ENCODE measurements at places on chromosomes 3 and 15.

- no peak for DNase-seq
Measured at GRCh38 chr3:42184651-42185443, 81.1 kb downstream of the CCK start.

- no peak for DNase-seq
Measured at GRCh38 chr3:138103466-138103865, 11.9 kb downstream of the DZIP1L start.

DNA sequence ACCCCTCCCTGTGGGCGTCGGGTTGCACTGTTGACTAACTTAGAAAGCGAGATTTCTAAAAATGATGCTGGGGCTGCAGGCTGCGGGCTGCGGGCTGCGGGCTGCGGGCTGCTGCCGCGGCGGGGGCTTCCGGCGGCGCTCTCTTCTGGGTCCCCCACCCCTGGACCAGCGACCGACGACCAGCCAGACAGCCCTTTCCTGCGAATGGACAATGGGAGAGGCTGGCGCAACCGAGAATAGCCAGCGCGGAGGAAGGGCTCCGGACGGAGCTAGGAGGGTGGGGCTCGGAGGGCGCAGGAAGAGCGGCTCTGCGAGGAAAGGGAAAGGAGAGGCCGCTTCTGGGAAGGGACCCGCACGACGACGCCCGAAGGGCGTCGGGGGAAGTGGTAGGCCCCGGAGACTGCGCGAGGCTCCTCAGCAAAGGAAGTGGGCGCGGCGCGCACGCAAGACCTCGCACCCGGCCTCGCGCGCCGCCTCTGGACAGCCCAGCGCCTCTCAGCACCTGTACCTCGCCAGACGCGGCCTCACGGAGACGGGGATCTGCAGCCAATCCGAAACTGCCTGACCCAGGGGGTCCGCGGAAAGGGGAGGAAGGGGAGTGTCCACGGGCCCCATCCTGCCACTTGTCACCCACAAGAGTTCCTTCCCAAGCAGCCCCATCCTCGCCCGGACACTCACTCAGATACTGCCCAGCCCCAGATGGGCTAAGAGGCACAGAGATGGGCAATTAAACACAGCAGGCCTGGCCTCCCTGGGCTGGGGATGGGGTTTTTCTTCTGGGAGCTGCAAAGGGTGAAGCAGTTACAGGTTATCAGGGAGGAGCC lies 70.7 kb downstream of the SLC12A8 start:
- peak; percentile 56 for DNase-seq

- peak; percentile 7 for DNase-seq
Measured at GRCh38 chr15:52658955-52659354, 20.2 kb downstream of the ATOSA start.

DNA sequence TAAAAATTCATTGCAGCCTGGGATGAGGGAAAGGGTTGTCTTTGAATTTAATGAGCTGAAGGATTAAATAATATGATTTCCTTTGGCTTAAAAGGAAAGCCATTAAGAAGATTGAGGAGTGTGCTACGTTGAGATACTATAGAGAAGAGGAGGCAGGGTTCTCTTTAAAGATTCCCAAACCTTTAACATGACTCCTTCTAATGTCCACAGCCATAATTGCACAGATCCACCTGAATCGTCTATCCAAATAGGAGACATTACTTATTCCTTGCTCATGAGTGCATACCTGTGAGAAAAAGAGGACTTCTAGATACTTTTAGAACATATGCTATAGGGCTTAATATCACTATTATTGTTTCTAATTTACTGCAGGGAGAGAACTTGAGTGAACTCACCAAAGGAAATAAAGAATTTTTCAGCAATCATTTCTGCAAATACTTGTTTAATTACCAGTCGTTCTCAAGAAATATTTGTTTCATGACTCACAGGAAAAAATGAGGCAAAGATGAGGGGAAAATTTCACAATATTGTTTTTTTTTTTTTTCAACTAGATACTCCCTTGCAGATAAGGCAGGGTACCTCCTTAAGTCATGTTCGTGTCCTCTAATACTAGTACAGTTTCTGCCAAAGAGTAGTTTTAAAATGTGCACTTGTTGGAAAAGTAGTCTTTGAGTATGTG lies 8.9 kb upstream of the SUCNR1 start:
- no peak for DNase-seq

- no peak for DNase-seq
Measured at GRCh38 chr3:27556887-27557286, 72.7 kb upstream of the SLC4A7 start.

DNA sequence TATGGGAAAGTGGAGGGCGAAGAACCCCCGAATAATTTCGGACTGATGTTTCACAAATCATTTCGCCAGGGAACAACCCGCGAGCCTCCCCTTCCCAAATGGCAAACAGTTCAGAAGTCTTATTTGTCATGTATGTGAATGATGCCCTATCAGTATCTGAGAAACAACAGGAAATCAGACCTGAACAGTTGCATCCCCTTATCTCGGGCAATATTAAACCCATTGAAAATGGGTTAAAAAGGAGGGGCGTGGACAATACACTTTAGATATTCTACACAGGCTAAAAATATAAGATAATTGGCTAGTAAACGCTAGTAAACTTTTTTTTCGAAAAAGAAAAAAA lies 1003.3 kb upstream of the NR2F2 start:
- DNase-seq = no peak

DNA sequence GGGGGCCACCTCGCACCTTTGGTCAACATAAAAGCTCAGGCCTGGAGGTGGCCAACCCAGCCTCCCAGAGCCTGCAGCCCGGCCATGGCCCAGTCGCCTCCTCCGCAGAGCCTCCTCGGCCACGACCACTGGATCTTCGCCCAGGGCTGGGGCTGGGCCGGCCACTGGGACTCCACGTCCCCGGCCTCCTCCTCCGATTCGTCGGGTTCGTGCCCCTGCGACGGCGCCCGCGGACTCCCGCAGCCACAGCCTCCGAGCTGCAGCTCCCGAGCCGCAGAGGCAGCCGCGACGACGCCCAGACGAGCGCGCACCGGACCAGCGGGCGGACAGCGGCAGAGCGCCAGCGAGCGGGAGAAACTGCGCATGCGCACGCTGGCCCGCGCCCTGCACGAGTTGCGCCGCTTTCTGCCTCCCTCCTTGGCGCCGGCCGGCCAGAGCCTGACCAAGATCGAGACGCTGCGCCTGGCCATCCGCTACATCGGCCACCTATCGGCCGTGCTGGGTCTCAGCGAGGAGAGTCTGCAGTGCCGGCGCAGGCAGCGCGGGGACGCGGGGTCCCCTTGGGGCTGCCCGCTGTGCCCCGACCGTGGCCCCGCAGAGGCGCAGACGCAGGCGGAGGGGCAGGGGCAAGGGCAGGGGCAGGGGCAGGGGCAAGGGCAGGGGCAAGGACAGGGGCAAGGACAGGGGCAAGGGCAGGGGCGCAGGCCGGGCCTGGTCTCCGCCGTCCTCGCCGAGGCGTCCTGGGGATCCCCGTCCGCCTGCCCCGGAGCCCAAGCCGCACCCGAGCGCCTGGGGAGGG lies at the start of gene MESP2:
Gene MESP2 (plus strand): TSS at position 59 of the 799 bp plus-strand sequence. CDS start 26 bp downstream, at position 85.
- DNase-seq = peak; percentile 24

GRCh38 chr15:57652481-57652880 lies 54.0 kb upstream of the POLR2M start:
- no peak for DNase-seq

DNA sequence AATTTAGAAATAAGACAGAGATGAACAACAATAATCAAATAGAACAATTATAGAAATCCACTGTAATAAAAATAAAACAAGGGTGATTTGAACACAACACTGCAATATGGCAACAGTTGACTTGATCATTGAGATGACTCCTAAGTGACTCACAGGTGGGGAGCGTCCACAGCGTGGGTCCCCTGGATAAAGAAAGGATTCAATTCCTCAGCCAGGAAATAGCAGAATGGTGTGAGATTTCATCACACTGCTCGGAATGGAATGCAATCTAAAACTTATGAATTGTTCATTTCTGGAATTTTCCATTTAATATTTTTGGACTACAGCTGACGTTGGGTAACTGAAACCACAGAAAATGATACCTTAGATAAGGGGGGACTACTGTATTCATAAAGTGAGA lies 82.0 kb downstream of the CNTN3 start:
- no peak for DNase-seq

GRCh38 chr3:114092151-114093015 lies 35.8 kb downstream of the QTRT2 start:
- no peak for DNase-seq

DNA sequence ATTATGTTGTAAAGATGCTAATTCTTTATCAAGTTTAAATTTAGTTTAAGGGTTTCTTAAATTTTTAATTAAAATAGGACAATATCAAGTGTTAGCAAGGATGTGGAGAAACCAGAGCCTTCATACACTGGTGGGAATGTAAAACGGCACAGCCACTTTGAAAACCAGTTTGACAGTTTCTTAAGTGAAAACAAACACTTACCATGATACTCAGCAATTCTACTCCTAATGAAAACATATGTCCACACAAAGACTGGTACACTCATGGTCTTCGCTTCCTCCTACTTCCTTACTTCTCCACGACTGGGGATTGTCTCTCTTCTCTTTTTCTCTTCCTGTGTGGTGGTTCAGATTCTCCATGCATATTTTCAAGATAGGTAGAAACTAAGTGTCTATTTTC lies 9.2 kb downstream of the SKIC8 start:
- no peak for DNase-seq

GRCh38 chr3:158489181-158489580 lies 81.8 kb upstream of the MLF1 start:
- no peak for DNase-seq

DNA sequence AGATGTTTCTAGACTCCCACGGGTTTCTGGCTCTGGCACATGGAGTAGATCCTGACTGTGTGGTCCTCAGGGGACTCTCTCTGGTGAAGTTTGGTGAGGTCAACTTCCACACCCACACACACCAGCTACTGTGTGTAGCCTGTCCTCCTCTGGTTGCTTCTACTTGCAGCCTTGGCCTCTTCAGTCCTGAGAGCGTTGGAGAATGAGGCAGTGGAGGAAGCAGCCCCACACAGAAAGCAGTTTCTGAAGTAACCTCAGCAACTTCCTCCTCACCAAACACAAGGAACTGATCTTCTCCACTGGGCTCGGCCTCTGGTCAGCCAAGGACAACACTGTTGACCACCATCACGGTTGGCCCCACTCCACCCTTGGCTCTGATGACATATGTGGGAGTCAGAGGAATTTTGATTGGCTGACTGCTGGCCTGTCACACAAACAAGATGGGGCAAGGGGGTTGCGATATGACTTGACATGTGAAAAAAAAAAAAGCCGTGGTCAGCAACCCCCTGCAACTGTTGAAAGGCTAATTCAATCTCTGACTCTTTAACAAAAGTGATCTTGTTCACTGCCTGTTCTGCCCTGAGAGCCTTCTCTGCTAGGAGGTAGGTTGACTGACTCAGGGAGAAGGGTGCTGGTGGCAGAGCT lies 19.6 kb downstream of the CD86 start:
- no peak for DNase-seq

DNA sequence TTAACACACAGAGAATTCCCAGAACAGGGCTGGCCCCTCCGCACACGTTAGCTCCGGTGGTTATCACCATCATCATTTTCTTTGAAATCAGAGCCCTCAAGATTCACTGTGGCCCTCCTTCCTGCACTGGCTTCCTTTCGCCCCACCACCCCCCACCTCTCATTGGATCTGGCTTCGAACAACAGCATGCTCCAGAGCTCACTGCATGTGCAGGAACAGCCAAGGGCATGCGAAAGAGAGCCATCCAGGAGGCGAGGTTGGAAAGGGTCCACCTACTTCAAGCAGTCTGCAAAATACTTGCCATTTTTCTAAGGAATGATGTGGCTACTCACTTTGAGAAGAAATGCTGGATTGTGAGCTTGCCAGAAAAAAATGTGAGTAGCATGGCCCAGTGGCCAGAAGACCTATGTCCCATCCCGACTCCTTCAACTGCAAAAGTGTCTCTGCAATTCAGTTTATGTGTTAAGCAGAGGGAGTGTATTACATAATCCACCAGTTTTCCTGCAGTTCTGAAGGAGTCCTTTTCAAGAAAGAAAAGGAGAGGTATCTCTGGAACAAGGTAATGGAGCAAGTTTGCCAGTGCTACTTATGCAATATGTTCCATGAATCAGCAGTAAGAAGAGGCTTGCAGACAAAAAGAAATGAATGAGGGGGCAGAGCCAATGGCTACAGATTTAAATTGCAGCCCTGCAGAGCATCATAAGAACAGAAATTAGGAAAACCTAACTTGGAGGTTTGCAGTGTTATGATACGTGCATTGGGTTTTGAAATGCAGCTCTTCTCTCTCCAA lies 92.8 kb downstream of the OCA2 start:
- no peak for DNase-seq

DNA sequence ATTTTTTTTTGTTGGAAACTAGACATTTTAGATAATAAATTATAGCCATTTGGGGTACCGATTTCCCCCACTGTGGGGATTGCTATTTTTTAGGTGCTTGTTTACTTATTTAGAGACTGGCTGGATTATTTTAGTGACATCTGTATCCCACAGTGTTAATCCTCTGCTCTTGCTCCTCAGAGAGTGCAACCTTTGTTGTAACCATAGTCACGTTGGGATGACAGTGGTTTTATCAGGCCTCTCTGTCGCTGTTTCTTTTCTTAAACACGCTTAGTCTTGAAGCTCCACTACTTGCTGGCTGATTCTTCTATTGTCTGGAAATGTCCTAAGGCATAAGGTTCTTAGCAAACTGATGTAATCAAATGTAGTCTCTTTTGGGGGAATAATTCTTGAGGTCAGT lies 451.6 kb upstream of the SEMA6D start:
- no peak for DNase-seq

GRCh38 chr3:169813757-169814517 lies 1.2 kb upstream of the LRRC34 start:
- peak; percentile 65 for DNase-seq

DNA sequence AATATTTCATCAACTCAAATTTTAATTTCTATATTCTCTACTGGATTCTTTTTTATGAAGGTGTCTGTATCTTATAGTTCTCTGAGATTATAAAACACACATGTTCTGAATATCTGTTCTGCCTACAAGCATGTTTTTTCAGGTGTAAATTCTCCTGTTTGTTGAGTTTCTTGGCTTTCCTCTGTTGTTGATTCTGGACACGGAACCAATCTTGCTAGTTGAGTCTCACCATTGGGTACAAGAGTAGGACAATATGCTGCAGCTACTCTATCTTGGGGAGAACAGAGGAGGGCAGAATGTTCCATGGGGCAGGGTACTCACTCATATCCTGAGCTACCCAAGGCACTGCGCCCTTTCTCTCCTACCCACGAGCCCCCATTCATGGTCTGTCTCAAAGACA lies 104.9 kb downstream of the GREM1 start:
- DNase-seq = no peak

DNA sequence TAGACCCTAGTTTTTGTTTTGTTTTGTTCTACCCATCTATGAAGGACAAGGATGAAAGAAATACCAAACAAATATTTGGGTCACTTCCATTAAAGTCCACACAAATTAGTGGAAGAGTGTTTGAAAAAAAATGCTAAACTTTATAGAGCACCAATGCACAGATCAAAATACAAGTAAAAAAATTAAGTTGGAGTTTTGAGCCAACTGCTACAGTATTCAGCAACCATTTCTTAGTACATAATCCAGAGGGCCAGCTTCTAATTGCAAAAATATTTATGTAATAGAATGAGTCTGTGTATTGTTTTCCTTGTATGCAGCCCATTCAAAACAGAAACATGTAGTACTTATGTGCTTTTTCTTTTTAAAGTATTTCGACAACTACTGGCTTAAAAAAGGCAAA lies 121.1 kb downstream of the CBLB start:
- no peak for DNase-seq

GRCh38 chr3:25652921-25653320 lies 11.8 kb downstream of the TOP2B start:
- DNase-seq = no peak

GRCh38 chr15:94792196-94792595 lies 560.8 kb downstream of the MCTP2 start:
- DNase-seq = no peak

- DNase-seq = no peak
Measured at GRCh38 chr15:75138016-75138999, 63.4 kb upstream of the C15orf39 start.

- DNase-seq = peak; percentile 49
Measured at GRCh38 chr3:39146611-39147591, 6.5 kb downstream of the CSRNP1 start.
